ENCODE measurements at places on chromosomes 12 and 14.

DNA sequence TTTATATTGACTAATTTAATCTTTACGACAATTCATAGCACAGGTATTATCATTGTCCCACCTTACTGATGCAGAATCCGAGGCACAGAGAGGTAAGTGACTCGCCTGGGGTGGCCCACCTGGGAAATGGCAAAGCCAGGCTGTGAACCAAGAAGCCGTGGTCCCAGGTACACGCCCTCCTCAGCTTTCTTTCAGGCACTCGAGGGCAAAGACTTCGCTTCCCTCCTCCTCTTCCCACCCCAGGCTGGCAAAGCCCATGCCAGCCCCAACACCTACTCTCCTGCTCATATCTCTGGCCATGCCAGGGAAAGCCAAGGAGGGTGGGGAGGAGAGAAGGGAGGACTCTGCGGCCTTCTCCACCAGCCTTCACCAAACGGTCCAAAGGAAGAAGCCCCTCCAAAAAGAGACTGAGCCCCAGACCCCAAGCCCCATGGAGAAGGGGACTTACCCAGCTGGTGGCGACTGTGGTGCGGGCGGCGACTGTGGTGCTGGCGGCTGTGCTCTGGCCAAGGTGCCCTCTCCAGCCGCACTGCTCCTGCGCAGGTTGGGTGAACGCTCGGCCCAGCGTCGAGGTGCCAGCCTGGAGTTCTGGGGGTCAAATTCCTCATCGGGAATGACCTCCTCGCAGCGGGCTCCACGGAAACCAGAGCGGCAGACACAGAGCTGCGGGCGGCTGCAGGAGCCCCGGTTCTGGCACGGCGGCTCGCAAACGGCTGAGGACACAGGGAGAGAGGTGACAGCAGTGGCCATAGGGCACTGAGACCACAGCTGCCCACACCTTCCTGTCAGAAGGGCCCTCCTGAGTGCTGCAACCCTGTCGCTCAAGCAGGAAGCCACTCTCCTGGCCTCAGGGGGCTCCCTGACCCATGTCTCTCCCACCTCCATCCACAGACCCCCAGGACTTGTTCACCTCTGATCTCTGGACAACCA is 26.4 kb downstream of the LTBP2 start:
- DNase-seq = no peak

DNA sequence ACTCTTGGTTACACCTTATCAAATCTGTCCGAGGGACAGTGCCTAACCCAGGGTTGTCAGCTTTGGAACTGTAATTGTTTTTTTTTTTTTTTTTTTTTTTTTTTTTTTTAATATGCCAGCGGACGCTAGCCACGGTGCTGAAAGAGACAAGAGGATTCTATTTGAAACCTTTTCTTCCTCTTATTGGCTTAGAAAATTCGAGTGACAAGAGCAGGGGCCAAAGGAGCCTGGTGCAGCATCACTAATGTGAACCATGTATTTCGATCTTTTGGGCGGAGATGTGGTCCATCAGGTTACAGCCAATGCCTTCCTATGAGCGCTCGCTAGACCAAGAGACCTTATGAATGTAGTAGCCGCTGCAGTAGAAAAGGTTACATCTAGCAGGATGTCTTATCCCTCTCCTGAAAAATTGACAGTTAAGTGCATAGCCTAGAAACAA is 922 bp downstream of the PTPRR start:
- no peak for DNase-seq

DNA sequence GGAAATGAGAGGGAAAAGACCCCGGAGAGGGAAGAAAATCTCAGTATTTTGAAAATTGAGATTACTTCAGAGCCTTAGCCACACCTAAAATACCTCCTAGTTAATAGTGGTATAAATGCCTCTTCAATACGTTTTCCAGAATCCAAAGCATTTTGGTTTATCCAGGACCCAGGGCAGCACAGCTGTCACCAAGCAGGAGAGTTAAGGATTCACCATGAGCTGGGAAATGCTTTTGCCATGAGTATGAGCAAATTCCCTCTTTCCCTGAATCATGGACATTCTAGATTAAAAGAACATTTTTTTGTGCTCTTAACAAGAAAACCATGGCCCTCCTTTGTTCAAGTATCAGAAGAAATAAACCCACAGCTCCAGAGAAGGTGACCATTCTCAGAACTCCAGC is 21.8 kb upstream of the RTRAF start:
- DNase-seq = no peak

DNA sequence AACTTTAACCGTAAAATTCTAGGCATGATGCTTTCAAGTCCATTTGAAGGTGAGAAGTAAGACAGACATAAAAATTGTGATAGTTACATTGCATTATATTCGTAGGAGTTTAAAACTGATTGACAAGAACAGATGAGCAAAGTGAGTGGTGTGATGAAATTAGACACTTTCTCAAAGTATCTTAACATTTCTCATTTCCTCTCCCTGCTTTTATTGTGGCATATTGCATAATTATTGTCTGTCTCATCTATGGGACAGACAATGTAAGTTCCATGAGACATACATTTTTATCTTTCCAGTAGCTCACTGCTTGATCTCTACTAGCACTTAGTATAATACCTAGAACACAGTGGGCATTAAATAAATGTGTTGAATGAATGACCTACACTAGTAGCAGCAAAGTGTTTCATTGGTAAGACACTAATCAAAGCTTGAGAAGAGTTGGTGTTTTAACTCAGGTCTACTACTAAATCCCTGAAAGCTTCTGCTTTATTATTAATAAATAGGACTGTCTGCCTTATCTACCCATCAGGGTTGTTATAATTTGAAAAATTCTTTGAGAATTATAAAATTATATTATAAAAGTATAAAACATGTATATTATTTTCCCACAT is 19.0 kb downstream of the A2M start:
- no peak for DNase-seq

DNA sequence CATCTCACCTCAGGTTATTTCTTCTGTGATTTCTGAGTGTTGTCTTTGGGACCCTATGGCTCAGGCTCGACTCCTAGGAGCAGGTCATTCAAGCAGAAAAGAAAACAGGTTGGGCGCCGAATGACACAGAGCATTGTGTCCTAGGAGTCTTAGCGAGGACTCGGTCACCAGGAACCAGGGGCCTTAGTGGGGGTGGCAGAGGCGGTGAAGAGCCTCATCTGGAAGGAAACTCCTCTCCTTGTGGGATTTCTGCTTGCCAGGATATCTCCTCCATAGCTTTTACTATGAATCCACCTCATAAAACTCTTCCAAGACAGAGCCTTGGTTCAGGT is 630 bp downstream of the PLEKHH1 start:
- no peak for DNase-seq

DNA sequence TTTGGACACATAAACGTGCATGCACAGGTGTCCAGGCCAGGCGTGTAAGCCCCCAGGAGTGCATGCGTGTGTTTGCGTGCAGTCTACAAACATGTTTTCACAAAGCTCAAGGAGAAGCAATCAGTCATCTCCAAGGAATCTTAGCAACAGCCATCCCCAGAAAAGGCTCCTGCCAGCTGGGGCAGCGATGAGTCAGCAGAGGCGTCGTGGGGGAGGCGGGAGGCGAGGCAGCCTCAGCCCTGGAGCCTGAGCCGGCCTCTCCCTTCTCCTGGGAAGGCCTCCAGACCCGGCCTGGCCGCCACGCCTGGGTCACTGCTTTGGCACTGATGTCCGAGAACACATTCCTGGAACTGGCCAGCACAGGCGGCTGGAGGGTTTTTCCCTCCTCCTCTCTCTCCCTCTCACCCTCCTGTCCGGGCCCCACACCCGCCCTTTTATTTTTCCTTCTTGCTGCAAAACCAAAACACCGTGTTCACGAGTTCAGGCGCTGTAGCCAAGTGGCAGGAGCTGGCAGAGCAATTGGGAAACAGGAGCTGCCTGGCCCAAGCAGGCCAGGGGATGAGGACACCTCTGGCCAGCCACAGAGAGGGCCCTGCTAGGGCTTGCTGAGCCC is 92.7 kb downstream of the LRRC74A start:
- no peak for DNase-seq

GRCh38 chr14:106442857-106443256 is 916.5 kb downstream of the TMEM121 start:
- peak; percentile 30 for DNase-seq
